ENCODE measurements at places on chromosomes 7 and 10.

DNA sequence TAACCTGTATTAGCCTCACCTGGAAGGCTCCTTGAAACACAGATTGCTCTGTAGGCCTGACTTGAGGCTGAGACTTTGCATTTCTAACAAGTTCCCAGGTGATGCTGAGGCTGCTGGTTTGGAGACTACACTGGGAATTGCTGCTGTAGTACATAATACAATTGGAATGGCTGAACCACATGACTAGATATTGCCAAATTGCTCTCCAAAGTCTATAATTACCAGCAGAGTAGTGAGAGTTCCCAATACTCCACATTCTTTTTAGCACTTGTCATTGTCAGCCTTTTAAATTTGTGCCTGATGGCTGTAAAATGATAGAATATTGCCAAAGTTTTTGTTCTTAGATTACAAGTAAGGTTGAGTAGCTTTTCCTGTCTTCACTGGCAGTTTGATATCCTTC lies 39.9 kb downstream of the PLEKHA8 start:
- peak overlapping the region; percentile 43 for H3K27ac ChIP-seq
- H3K4me3 ChIP-seq, result no peak overlapping the region
- no peak for DNase-seq
- no peaks in the 10 kb centered on the region for H3K4me1 ChIP-seq
- no peaks in the 10 kb centered on the region for H3K36me3 ChIP-seq

DNA sequence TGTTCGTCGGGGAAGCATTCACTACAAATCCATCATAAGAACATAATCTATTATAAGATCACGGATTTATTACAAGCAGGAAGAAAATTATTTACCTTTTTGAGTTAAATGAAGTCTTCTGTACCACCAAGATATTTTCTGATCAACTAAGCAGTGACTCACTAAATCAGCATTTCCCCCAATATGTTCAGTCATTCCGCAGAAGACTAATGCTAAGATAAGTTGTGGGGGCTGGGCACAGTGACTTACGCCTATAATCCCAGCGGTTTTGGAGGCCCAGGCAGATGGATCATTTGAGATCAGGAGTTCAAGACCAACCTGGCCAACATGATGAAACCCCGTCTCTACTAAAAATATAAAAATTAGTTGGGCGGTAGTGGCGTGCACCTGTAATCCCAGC lies 144.2 kb upstream of the EGR2 start:
- H3K36me3 ChIP-seq, result no peaks in the 10 kb centered on the region
- no peak overlapping the region for H3K27ac ChIP-seq
- no peaks in the 10 kb centered on the region for H3K4me1 ChIP-seq
- no peaks in the 10 kb centered on the region for H3K27me3 ChIP-seq

DNA sequence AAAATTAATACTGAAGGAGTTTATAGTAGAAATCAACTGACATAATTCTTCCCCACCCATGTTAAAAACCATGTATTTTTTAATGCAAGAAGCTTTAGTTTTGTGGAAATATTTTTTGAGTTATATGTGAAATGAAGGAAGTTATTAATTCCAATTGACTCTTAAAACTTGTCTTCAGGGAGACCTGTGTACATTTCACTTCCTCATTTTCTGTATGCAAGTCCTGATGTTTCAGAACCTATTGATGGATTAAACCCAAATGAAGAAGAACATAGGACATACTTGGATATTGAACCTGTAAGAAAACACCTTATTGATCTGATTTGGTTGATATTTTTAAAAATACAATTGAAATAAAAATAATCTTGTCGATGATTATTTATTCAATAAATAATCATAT lies 33.3 kb downstream of the CD36 start:
- H3K27ac ChIP-seq, result no peak overlapping the region
- no peaks in the 10 kb centered on the region for H3K4me1 ChIP-seq
- H3K36me3 ChIP-seq, result no peaks in the 10 kb centered on the region
- DNase-seq, result no peak
- H3K27me3 ChIP-seq, result no peaks in the 10 kb centered on the region
- H3K4me3 ChIP-seq, result no peak overlapping the region

DNA sequence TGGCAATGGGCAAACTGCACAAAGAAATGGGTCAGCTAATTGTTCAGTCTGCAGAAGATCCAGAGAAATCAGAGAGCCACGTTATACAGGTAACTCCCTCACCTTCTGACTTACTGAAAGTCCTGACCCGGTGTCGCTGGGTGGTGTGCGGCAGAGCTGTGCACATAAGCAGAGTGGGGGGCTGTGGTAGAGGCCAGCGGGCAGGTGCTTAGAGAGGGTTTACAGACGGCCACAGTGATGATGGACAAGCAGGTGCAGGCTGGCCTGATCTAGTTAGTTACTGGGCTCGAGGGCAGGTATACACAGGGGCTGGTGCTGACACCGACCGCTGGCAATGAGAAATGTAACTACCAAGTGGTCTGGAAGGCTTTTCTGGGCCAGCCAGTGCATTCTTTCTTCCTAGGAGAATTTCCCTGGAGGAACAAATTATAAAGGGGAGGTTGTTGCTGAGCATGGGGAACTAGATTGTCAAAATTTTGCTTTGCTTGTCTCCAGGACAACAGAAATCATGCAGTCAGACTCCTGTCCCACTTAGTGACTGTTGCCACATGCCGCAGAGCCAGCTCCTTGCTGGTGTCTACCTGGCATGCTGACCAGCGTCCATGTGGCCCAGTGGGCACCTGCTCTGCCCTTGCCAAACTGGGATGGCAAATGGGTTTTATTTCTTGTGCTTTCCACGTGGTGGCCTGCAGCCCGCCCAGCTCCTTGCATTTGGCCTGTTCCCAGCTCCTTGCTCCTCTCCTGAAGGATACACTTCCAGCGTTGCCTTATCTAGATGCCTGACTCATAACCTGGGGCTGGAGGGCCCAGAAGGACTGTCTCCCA lies 28.8 kb downstream of the DENND10 start:
- no peaks in the 10 kb centered on the region for H3K27me3 ChIP-seq
- no peak overlapping the region for H3K4me3 ChIP-seq
- no peaks in the 10 kb centered on the region for H3K36me3 ChIP-seq
- H3K27ac ChIP-seq, result no peak overlapping the region
- no peaks in the 10 kb centered on the region for H3K4me1 ChIP-seq

GRCh38 chr10:37865957-37866803 lies 8.8 kb upstream of the ZNF248 start:
- no peaks in the 10 kb centered on the region for H3K36me3 ChIP-seq
- no peaks in the 10 kb centered on the region for H3K4me1 ChIP-seq
- H3K4me3 ChIP-seq, result no peak overlapping the region
- no peak for DNase-seq
- no peaks in the 10 kb centered on the region for H3K27me3 ChIP-seq

DNA sequence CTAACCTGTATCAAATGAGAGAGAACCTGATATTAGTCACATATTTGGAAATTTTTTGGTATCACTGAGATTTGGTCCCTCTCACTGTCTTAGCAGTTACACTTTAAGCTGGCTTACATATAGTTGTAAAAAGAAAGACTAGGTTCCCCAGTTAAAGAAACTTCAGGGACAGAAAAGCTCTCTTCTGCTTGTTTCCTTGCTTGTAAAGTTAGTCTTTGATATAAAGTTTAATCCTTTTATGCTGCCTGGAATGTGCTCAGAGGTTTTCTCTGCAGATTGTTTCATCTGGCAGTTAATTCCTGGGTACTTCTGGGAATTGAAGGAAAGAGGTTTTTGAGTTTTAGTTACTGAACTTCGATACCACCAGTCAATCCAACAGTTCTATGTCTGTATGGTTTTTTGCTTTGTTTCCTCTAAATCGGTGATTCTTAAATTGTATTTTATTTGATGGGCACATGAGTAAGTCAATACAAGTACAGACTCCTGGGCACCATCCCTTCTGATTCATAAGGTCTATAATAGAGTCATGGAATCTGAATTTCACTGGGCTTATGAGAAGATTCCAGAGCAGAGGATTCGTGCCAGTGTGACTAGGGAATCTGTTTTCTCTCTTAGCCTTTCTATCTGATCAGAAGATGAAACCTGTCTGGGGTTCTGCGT lies 1080.9 kb upstream of the C7orf33 start:
- no peaks in the 10 kb centered on the region for H3K27me3 ChIP-seq
- H3K4me1 ChIP-seq, result no peaks in the 10 kb centered on the region
- no peak overlapping the region for H3K4me3 ChIP-seq

- no peaks in the 10 kb centered on the region for H3K4me1 ChIP-seq
- no peak for DNase-seq
- no peaks in the 10 kb centered on the region for H3K36me3 ChIP-seq
Measured at GRCh38 chr10:71610651-71611050, 108.9 kb downstream of the C10orf105 start.

DNA sequence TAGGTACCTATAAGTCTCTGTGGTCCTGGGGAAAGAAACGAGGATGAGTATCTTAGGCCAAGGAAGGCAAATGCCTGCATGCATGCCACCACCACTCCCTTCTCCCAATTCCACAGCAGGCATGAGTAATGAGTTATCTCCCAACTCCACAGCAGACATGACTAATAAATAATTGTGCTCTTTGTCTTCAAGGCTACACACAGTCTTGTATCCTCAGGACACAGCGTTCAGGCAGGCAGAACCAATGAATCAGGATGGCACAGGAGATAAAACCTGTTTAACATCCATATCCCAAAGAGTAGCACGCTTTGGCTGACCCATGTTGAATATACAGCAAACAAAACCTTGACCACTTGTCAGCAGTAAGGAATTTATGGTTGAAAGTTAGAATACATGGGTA lies 229.7 kb upstream of the NFE2L3 start:
- DNase-seq, result no peak
- H3K4me3 ChIP-seq, result no peak overlapping the region
- H3K27ac ChIP-seq, result no peak overlapping the region

DNA sequence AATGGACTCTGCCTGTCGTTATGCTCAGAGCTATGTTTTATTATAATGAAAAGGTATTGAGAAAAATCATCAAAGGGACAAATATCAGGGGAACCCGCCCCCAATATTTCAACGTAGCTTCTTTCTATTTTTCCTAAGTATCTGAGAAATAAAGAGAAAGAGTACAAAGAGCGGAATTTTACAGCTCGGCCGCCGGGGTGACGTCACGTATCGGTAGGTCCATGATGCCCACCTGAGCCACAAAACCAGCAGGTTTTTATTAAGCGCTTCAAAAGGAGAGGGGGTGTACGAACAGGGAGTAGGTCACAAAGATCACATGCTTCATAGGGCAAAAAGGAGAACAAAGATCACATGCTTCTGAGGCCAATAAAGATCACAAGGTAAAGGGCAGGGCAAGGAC lies 281.6 kb upstream of the POM121L12 start:
- no peaks in the 10 kb centered on the region for H3K36me3 ChIP-seq
- no peak overlapping the region for H3K4me3 ChIP-seq
- no peaks in the 10 kb centered on the region for H3K27me3 ChIP-seq
- H3K4me1 ChIP-seq, result no peaks in the 10 kb centered on the region
- no peak for DNase-seq
- no peak overlapping the region for H3K27ac ChIP-seq

DNA sequence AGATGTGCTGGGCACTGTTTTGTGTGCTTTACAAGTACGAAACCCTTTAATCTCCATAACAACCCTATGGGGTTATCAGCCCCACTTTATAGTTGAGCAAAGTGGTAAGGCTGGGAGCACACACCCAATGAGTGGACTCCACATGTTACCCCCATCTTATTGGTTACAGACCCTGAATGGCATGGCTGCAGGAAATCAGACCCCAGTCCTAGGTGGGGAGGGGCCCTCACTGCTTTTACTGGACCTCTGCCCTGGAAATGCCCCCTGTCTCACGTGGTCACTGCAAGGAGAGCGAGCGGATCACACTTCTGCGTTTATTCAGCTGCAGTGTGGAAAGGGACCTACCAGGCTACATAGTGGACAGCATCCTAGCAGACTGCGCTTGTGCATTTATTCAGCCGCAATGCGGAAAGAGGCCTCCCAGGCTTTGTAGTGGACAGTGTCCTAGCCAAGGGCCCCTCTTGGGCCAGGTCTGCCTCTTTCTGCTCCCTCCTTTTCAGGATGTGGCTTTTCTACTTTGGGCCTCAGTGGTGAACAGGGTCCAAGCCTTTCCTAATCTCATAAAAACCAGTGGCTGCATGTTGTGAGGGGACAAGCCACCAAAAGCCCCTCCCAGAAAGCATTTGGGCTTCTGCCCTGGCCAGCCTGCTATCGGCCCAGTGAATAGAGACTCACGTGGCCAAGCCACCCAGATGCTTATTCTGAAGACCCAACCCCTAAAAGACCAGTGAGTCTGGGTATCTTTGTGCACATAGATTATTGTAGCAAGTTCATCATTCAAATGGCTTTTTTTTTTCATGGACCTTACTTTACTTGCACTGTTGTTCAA lies 405.7 kb upstream of the RNF32 start:
- DNase-seq, result no peak
- no peaks in the 10 kb centered on the region for H3K27me3 ChIP-seq
- no peaks in the 10 kb centered on the region for H3K4me1 ChIP-seq
- H3K36me3 ChIP-seq, result no peaks in the 10 kb centered on the region
- no peak overlapping the region for H3K4me3 ChIP-seq

All from breast epithelium (tissue), 4 donors.